ENCODE measurements at places on chromosomes 12 and 14.

DNA sequence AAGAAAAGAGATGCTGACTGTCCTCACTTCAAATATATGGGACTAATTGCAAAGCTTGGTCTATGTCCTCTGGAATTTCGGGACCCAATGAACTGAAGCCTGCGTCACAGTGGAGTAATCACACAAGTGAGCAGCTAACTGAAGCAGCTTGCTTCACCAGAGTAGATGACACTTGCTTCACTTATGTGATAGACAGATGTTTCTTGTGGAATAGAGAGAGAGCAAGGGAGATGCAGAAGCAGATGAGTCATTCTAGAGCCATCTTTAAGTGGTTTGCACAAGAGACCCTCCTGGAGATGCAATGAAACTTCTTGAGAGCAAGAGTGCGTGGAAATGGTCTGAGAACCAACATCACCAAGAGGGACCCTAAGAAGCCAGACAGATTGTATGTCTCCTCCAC, 1537.1 kb upstream of the FLRT2 start:
- DNase-seq = no peak

DNA sequence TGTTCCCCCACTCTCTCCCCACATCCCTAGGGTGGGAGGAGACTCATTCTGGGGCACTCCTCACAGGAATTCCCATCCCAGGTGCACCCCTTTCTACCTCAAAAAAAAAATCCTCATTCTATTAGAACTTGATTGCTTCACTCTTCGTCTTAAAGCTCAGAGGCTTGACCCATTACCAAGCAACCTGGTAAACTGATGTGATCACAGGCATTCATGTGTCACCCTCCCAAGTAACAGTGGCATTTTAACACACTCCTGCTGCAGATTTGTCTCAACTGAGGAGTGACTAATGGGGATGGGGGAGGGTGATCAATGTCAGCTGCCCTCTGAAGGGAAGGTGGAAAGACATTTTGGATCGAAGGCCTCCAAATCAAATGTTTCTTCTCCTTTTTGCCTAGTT, 78.1 kb upstream of the PTHLH start:
- DNase-seq = no peak

GRCh38 chr12:1828856-1829255, 8.5 kb downstream of the LRTM2 start:
- no peak for DNase-seq

- DNase-seq = no peak
Observed at GRCh38 chr14:61325166-61325565, 3.8 kb downstream of the PRKCH start.

DNA sequence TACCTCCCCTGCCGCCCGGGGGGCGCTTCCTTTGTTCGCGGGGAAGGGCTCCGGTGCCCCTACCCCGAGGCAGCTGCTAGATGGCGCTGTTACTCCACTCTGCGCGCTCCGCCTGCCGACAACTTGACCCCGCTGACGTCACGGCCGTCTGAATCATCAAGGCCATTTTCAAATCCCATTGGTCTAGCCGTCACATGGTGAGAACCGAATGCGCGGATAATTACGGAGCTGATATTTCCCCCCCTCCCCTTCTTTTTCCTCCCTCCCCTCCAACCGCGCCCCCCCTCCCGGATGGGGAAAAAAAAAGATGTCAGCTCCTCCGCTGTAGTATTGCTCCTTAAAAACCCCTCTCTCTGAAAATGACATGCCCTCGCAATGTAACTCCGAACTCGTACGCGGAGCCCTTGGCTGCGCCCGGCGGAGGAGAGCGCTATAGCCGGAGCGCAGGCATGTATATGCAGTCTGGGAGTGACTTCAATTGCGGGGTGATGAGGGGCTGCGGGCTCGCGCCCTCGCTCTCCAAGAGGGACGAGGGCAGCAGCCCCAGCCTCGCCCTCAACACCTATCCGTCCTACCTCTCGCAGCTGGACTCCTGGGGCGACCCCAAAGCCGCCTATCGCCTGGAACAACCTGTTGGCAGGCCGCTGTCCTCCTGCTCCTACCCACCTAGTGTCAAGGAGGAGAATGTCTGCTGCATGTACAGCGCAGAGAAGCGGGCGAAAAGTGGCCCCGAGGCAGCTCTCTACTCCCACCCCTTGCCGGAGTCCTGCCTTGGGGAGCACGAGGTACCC, at the start of gene HOXC10:
Gene HOXC10 (plus strand): TSS at position 246 of the 791 bp plus-strand sequence. CDS start 114 bp downstream, at position 360.
- DNase-seq = peak; percentile 75

- DNase-seq = no peak
Observed at GRCh38 chr14:58297412-58297761, 968 bp upstream of the ARID4A start.
